Activated T-cell treated with anti-CD3 and anti-CD28 coated beads for 4 hours (primary cell): ENCODE measurements at places on chromosomes 1 and 21.

DNA sequence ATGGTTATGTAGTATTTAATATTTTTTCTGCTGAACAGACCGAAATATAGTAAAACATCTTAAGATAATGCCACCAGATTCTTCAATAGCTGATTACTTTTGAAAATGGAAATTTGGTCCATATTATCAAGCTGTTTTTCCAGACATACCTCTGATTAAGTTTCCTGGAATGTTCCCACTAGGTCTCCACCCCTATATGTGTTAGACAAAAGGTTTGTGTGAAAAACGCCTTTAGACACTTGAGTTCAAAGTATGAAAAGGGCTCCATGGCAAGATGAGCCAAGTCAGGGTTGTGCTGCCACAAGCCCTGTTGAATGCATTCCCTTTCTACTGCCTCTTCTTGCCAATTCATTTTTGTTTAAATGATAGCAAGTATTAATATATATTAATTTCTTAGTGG, 52.7 kb downstream of the ZBTB17 start:
- DNase-seq, result no peak

- no peak for DNase-seq
These were observed 111.6 kb upstream of the ZC3H12A start for GRCh38 chr1:37362594-37363385.

DNA sequence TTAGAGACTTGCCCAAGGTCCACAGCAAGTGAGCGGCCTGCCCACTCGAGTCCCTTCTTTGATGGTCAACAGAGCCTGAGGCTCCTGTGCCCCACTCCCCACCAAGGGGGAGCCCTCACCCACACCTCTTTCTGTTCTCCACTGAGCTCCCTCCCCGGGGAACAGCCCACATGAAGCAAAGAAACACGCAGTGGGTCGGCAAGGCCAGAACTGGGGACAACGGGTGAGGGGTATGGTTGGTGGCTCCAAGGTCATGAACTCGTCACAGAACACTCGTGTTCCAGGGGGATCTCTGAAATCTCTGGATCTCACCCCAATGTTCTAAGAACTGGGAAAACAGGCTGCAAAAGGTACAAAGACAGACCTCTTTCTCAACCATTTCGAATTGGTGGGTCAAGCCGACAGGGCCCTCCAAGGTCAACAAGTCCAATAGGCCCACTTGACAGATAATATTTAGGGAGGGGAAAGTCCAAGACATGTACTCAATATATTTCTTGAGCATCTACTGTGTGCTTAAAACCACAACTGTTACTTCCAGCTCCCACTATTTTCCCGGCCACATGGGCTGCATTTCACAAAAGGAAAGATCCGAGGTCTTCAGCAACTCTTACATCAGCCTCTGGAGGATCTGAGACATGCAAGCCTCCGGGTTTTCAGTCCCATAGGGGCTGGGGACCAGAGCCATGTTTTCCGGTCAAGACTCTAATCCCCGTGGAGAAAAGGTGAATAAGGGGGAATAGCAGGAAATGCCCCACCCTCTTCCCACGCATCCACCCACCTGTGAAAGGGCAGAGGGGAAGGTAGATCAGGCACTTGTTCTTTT, 1.1 kb upstream of the RAP1GAP start:
- DNase-seq, result no peak

DNA sequence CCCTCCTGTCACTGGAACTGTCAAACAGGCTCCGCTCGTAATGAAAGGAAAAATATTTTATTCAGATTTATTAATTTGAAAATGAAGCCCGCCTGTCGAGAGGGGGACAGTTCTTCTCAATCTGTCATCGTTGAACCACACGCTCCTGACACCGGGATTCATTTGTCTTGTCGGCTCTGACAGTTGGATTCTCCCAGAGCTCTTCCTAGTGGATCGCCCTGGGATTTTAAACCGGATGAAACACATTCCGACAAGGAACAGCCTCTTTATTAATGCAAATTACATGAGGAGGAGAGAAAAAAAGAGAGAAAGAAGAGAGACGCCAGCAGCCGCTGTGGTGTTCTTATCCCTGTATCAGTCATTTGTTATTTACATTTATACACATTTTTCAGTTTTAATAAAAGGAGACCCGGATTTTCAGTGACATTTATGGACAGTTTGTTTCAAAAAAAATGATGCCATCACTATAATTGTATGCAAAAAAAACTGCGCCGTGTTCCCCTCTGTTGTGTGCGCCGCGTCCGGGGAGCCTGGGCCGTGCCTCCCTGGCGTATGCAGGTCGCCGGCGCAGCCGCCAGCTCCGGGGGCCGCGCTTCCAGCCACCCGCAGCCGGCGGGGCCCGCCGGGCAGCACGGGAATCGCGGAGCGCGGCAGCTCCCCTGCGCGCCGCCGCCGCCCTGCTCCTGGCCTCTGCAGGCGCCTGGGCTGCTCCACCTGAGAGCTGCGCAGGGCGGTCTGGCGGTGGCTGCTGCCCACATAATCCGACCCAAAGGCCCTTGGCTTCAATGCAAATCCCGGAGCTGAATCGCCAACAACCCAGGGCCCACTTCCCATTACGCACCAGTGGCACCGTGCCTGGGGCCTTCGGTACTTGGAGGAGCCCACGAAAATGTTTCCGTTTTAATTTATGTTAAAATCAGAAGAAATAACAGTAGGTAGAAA, 237.9 kb upstream of the PBX1 start:
- DNase-seq, result no peak

GRCh38 chr1:35556484-35557117, 602 bp downstream of the KIAA0319L start:
- DNase-seq, result no peak

DNA sequence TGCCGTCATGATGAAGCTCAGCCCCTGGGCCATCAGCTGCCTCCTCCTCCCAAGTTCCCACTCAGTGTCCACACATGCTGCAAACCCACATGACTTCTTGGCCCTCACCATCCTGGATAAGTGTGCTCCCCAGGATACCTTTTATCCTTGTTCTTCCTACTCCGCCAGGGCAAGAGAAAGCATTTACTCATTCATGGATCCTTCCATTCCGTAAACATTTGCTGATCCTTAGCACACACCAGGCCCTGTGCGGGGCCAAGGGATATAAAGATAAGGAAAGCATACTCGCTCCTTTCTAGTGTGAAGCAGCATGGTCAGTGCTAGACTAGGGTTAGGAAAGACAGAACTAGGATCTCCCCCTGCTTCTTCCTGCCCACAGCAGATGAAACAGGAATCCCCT, 122.1 kb upstream of the HMGB4 start:
- DNase-seq, result no peak
